ENCODE measurements at places on chromosomes 2 and 18. TPM values are rescaled to one million over a fixed set of nuclear protein-coding genes. Genes with fewer than 3 reads are reported as not detected.

Gene LYG2
- total RNA-seq: not detected

Gene APOB
- total RNA-seq: under 0.01 TPM

Gene GRB14
- total RNA-seq: 0.34 TPM

Gene NYAP2
- not detected for total RNA-seq

Gene CFAP65
- not detected for total RNA-seq

Gene FOXI3
- not detected for total RNA-seq

Gene ZNF892
- 3.6 TPM for total RNA-seq

Gene PLGLB1
- total RNA-seq: 1.7 TPM

Data from dermis lymphatic vessel endothelial cell (primary cell).